ENCODE measurements at places on chromosomes 6 and 20.

DNA sequence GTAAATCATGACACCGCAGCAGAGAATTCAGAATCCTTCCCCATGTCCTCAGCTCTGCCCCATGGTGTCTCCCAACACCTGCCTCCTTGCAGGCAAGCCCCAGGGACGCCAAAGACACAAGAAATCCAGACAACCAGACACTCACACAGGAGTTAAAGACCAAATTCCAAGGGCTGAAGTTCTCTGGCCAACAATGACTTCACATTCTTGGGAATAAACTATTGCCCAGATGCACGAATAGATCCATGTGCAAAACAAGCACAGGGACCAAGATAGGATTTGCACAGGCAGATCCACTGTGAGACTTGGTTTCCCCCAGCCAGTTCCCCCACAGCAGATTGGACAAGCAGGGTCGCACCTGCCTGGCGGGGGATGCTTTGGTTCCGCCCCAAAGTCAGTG is 246.7 kb downstream of the SOD2 start:
- DNase-seq, result no peak

DNA sequence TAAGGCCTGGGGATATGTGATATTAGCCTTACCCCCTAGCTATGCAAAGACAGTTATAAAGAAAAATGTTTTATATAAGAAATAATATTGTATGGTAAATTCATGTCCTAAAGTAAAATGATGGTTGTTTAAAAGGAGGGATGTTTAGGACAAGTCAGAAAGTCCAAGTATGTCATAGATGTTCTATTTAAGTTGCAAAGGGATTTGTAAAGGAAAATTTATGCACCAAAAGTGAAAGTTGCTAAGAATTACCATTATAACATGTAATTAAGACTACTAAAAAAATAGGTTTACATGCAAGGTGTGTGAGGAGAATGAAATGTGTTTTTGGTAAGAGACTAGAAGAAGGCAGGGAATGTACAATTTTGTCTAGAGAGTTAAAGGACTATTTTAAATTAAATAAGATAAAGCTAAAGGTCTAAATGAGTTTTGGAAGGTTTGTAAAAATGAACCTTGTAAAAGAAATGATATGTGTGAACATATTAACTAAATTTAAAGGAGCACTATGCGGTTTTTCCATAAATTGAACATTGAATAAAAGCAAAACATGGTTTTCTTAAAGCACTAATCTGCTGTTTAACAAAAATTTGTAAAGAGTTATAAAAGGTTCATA is 22.7 kb upstream of the GOPC start:
- no peak for DNase-seq

GRCh38 chr6:489001-489400 is 97.4 kb downstream of the IRF4 start:
- DNase-seq, result no peak

DNA sequence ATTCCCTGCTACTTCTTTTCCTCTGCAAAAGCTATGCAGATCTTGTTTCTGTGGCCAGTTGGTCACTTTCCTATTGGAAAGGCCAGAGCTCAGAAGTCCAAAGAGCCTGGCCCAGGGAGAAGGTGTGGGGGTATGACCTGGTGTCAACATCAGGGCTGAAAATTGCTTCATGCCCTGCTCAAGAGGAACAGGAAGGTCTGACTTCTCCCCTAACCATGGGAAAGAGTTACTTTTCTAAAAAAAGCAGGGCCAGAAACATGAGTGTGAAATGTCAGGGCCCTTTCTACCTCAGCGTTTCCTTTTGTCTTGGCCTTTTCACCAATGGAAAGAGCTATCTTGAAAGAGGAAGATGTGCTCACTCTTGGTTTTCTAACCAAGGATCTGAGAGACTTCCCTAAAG is 117.4 kb downstream of the MAFB start:
- no peak for DNase-seq

DNA sequence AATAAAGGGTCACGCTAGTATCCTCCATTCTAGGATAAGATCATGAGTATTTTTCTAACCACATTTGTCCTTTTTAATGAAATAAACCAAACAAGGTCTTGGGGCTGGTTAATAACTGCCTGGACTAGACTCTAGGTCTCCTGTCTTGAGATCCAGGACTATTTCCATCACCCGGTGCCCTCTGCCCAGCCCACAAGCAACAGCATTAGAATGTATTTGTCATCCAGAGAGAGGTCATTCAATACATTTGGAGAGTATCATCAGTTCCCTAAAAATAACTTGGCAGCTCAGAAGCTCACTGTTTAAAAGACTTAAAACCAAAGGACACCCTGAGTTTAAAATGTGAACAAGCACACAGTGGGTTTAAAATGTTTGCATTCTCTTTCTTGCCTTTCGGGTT is 4.4 kb upstream of the RBM24 start:
- DNase-seq, result no peak

DNA sequence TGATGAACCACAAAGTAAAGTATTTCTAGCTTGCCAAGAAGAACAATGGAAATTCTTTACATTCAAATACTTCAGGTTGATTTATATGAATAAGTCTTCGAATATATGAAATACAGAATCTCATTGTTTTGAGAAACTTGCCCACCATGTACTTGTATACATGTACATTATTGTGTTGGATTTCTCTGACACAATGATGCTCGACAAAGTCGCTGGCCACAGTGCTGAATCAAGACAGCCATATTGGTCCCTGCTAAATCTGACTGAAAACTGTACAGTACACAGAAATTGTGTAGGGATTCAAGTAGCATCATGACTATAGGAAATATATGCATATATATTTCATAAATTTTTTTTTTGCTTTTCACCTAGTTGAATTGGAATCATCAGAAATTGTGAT is 13.1 kb upstream of the LIN28B start:
- no peak for DNase-seq

GRCh38 chr6:17872908-17873307 is 114.5 kb downstream of the KIF13A start:
- DNase-seq, result no peak

DNA sequence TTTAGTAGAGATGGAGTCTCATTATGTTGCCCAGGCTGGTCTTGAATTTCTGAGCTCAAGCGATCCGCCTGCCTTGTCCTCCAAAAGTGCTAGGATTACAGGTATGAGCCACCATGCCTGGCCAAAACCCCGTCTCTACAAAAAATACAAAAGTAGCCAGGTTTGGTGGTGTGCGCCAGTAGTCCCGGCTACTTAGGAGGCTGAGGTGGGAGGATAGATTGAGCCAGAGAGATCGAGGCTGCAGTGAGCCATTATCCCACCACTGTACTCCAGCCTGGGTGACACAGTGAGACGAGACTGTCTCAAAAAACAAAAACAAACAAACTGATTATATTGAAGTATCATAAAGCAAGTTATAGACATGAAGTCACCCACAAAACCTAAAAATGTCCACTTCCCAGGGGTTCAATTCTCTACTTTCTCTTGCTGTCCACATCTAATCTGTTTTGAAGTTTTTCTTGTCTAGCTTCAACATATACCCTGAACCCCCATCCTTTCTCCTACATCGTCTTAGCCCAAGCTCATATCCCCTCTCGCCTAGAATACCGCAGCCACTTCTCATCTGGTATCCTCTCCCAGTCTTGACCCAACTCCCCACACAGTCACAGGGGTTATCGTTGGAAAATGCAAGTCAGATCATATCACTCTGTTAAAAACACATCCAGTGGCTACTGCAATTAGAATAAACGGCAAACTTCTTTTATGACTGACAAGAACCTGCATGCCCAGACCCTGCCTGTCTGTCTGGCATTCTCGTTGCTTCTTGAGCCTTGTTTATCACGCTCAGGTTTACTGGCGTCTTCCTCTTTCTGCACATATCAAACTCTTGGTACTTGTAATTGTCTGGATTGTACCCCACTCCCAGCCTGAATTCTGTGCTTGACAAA is 20.1 kb upstream of the NCOA3 start:
- DNase-seq, result no peak

DNA sequence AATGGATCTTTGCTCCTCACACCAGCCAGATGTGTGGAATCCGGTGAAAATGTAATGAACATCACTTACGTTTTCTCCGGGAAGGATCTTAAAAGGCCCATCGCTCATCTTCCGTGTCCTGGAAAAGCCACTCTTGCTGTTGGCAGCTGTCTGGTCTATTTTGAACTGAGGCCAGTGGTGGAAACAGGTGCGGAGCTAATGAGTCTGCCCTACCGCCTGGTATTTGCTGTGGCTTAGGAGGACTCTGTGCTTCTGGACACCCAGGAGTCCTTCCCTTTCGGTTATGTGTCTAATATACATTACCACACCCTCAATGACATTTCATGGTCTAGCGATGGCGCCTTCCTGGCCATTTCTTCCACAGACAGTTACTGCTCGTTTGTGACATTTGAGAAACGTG is 264.2 kb upstream of the PREP start:
- no peak for DNase-seq

DNA sequence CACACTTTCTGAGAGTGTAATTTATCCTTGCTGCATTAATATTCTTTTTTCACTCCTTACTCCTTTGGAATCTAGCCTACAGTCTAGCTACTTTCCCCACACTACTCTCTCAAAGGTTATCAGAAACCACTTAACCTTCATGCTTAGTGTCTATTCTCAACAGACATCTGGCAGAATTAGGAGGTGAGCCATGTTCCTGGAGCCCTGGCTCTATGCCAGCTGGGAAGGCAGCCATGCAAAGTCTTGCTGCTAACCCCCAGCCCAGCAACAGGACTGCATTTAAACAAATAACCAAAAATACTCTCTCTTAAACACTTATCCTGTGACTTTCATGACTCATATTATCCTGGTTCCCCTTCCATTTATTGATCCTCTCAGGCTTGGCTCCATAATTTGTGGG is 260.2 kb downstream of the BCKDHB start:
- DNase-seq, result no peak

GRCh38 chr6:134196568-134197193 is 121.2 kb downstream of the SGK1 start:
- no peak for DNase-seq

GRCh38 chr20:46899621-46900020 is 5.0 kb downstream of the EYA2 start:
- DNase-seq, result no peak

DNA sequence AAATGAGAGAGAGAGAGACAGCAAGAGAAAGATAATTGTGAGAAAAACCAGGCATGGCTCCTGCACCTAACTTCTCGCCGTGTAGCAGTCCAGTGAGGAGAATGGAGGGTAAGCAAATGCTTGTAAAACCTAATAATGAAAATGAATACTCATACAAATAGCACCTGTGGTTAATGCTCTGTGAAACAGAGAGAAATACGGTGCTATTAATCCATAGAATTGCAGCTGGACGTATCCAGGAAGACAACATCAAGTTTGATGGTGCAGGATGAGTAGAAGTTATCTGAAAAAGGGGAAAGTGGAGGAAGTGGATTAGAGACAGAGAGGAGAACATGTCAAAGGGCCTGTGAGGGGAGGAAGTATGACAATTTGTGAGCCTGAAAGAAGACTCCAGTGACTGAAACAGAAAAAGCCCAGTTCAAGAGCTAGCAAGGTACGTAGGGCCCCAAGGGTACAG is 89.4 kb upstream of the PAK5 start:
- DNase-seq, result no peak

- peak; percentile 30 for DNase-seq
Measured at GRCh38 chr6:137489046-137490005, 4.9 kb downstream of the OLIG3 start.

GRCh38 chr20:35171753-35172433 is at the start of gene PROCR:
PROCR (plus strand) TSS chr20:35172072; CDS start chr20:35172155, 83 bp downstream.
- no peak for DNase-seq

- no peak for DNase-seq
Measured at GRCh38 chr6:166551754-166552495, 34.6 kb downstream of the RAMACL start.

- DNase-seq, result no peak
Measured at GRCh38 chr6:44626616-44627015, 239.1 kb downstream of the CDC5L start.

DNA sequence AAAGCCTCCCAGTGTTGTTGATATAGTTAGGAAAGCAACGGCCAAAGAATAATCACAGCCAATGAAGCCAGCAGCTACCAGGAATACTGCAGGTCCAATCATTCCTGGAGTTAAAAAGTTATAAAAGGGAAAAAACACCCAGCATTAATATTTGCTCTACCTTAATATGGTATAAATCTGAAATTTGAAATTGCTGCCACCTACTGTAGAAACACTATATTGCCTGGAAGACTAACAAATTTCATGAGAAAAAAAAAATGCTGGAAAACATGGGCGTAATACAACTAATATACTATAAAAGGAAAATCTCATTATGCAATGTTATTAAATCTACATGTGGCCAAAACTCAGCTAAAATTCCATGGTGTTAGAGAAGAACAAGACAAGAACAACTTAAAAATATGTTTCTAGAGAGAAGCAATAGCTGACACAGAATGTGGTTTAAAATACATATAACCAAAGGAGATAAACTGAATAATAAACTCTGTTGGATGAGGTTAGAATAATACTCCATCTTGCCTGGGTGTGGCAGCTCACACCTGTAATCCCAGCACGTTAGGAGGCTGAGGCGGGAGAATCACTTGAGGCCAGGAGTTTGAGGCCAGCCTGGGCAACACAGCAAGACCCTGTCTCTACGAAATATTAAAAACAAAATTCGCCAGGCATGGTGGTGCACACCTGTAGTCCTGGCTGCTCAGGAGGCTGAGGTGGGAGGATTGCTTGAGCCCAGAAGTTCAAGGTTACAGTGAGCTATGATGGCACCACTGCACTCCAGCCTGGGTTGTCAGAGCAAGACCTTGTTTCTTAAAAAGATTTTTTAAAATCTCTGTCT is 43.1 kb downstream of the SLC17A5 start:
- peak; percentile 42 for DNase-seq

DNA sequence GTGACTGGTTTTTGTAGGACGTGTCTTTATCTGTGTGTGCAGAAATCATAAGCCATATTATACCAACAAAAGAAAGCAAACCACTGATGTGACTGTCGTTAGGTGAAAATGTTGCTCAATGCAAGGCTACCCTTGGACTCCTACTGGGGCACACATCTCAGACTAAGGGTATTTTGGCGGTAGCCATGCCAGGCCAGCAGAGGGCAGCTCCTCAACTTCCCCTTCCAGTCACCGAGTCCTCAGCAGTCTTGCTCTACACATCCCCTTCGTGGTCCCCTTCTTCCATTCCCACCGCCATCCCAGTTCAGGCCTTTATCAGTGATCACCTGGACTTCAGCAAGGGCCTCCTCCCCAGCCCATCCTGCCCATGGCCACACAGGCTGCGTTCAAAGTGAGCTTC is 113.7 kb upstream of the GGTLC1 start:
- DNase-seq, result no peak

DNA sequence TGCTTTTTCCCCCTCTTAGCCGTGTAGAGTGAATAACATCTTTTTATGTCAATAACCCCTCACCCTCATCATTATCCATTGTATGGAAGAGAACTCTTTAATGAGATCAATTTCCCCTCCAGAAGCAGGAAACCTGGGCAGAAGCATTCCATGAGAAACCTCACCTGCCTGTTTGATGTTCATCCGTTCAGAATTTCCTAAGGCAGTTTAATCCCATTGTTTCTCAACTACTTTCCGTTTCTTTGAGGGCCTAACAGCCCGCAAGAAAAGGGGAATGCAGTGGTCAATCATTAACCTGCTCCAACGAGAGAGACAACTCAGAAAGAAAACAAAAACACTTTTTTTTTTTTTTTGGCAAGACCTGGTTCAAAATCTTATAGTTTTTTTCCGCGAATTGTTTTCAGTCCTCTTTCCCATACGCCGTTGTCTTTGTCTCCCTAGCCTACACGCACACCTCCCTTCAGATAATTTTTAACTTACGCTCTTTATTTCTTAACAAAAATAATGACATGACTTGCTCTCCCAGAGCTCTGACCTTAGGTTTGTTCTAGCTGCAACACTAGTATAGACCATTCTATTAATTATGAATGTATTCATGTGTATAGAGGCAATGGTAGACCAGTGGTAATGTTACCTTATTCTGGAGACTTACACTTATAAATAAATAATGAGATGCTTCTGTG is 25.6 kb upstream of the ID4 start:
- no peak for DNase-seq

Data from thymus (tissue), 14 donors.